Neural progenitor cell (in vitro differentiated cells): ENCODE measurements at places on chromosomes 6 and 20. TPM values are rescaled to one million over a fixed set of nuclear protein-coding genes. Genes with fewer than 3 reads are reported as not detected.

The ENPP5 gene
- 9.1 and 23.7 TPM in 2 replicates for total RNA-seq

The CD40 gene
- 11.0 and 14.0 TPM in 2 replicates for total RNA-seq

The CDKAL1 gene
- 29.1 and 39.6 TPM in 2 replicates for total RNA-seq

The SLCO4A1 gene
- total RNA-seq: 0.88 and 3.1 TPM in 2 replicates

The NRSN1 gene
- total RNA-seq: 0.19 and 0.31 TPM in 2 replicates

The C2 gene
- total RNA-seq: 1.1 and 1.4 TPM in 2 replicates

The SPATS1 gene
- total RNA-seq: 0.25 TPM in 1 of 2 replicates, not detected in the other

The TRIM38 gene
- total RNA-seq: 0.25 and 0.30 TPM in 2 replicates

The OVOL2 gene
- total RNA-seq: 0.25 and 0.62 TPM in 2 replicates

The BPIFB2 gene
- total RNA-seq: not detected in 2 replicates

The HLA-DOB gene
- total RNA-seq: 2.6 TPM in 1 of 2 replicates, not detected in the other

The DAAM2 gene
- 2.1 and 3.2 TPM in 2 replicates for total RNA-seq

The TAP2 gene
- 2.8 and 2.9 TPM in 2 replicates for total RNA-seq

The RRAGD gene
- 18.6 and 20.7 TPM in 2 replicates for total RNA-seq

The GHRH gene
- total RNA-seq: 3.2 TPM in 1 of 2 replicates, not detected in the other

The PBOV1 gene
- total RNA-seq: not detected in 2 replicates

The PROKR2 gene
- total RNA-seq: not detected in 2 replicates

The KIAA1755 gene
- 0.22 TPM in 2 replicates for total RNA-seq

The LCA5 gene
- total RNA-seq: 10.7 and 13.2 TPM in 2 replicates

The PI3 gene
- not detected in 2 replicates for total RNA-seq

The CRISP2 gene
- total RNA-seq: not detected in 2 replicates

The GCNT2 gene
- 34.7 and 48.4 TPM in 2 replicates for total RNA-seq

The PPP1R3G gene
- total RNA-seq: 0.15 and 0.36 TPM in 2 replicates

The GJA10 gene
- 0.37 TPM in 1 of 2 replicates, not detected in the other for total RNA-seq

The SEL1L2 gene
- total RNA-seq: 0.77 and 2.5 TPM in 2 replicates

The RAET1L gene
- total RNA-seq: not detected in 2 replicates

The STX11 gene
- total RNA-seq: 0.06 TPM in 1 of 2 replicates, not detected in the other

The SIRPG gene
- not detected in 2 replicates for total RNA-seq

The EGFL8 gene
- 3.8 and 16.1 TPM in 2 replicates for total RNA-seq

The OR12D3 gene
- total RNA-seq: not detected in 2 replicates

The ATG5 gene
- 31.7 and 45.0 TPM in 2 replicates for total RNA-seq

The RFX6 gene
- total RNA-seq: not detected in 2 replicates

The GDAP1L1 gene
- total RNA-seq: 0.26 and 1.3 TPM in 2 replicates

The FAM83C gene
- not detected in 2 replicates for total RNA-seq

The ETV7 gene
- total RNA-seq: 0.09 and 0.11 TPM in 2 replicates

The TMEM200A gene
- total RNA-seq: 11.1 and 12.8 TPM in 2 replicates

The PEX6 gene
- total RNA-seq: 11.3 and 22.4 TPM in 2 replicates

The GSTA3 gene
- not detected in 2 replicates for total RNA-seq
